ENCODE measurements at places on chromosomes 2 and 18.

DNA sequence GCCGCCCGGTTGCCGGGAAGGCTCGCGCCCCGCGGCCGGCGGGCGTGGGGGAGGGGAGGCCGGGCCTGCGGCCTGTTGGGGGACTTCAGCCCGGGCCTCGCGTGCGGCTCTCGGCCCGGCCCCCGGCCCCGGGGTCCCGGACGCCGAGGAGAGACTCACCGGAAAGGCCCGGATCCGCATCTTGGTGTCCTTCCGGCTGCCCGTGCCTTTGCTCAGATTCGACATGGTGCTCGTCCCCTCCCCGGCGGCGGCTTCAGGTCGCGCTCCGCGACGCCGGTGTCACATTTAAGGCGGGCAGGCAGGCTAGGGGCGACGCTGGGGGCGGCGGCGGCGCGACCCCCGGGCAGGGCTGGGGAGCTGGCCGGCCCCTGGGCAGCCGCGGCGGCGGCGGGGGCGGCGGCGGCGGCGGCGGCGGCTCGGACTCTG lies 365 bp downstream of the CUL3 start:
- DNase-seq = peak; percentile 41

GRCh38 chr2:118148809-118149208 lies 60.5 kb downstream of the INSIG2 start:
- no peak for DNase-seq

GRCh38 chr18:12015416-12016062 lies 34.2 kb downstream of the IMPA2 start:
- no peak for DNase-seq

DNA sequence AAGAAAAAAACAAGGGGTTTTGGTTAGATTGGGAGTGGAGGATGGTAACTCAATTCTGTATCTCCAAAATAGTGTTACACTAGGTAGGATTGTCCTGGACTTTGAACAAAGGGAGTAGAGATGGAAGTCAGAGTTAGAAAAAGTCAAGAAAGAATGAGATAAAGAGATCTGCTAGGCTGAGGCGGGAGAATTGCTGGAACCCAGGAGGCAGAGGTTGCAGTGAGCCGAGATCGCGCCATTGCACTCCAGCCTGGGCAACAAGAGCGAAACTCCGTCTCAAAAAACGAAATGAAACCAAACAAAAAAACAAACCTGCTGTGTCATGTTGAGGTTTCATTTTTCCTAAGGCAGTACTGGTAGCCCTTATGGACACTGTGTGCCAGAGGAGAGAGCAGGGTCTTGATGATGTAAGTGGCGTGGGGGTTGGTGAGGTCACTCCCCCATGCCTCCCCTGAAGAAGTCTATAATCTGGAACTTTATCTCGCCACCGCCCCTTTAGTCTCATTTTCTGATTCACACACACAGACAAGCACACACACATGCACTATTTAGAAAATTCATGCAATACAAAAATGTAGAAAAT lies 10.5 kb downstream of the DRC1 start:
- no peak for DNase-seq

DNA sequence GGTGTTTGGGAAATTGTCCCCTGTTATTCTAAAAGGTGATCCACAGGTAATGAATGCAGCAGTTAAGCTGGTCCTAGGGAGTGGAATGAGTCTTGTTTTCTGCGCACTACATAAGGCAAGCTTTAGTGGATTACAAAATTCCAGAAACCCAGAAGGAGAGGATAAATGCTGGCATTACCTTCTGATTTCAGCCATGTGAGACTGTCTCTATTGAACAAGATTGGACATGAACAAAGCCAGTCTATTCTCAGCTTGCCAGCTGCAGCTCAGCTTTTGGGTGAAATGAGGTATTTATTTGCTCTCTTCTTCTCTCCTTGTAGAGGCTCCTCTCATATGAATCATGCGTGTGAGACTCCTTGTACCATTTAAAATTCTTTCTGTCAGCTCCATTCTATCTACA lies 944.9 kb downstream of the CNTNAP5 start:
- no peak for DNase-seq

GRCh38 chr2:26529406-26530239 lies 51.7 kb upstream of the OTOF start:
- no peak for DNase-seq

DNA sequence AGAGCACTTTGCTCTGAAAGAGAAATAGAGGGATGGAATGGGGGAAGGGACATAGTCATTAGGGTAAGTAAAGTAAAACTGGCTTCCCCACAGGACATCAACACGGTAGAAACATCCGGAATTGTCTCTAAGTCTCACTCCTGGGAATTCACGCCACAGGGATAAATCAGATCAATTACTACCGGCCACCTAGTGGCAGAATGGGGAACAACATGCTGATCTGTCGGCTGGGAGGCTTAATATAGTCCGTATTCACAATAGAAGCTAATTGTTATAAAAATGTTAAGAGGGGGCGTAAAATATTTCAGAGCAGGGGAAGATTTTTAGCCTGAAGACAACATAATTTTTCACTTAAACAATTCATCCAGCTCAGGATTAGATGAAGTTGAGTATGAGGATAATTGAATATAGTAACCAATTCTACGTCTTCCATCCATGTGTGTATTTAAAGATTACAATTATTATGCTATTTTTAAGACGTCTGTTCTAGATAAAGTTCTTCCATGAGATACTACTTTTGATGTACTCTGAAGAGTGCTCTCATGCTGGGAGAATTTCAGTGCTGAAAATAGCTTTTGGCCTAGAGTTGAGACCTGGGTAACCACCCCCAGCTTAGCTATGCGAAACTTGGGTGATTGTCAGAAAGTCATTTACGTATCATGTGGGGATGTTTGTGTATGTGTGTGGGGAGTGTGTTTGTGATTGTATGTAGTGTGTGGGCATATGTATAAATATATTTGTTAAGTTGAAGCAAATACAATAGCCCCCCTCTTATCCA lies 65.7 kb downstream of the LRRTM1 start:
- DNase-seq = no peak

- no peak for DNase-seq
These were observed 90.4 kb downstream of the NUP35 start for GRCh38 chr2:183214680-183215079.

GRCh38 chr2:23669413-23670244 lies 257.3 kb downstream of the ATAD2B start:
- no peak for DNase-seq

DNA sequence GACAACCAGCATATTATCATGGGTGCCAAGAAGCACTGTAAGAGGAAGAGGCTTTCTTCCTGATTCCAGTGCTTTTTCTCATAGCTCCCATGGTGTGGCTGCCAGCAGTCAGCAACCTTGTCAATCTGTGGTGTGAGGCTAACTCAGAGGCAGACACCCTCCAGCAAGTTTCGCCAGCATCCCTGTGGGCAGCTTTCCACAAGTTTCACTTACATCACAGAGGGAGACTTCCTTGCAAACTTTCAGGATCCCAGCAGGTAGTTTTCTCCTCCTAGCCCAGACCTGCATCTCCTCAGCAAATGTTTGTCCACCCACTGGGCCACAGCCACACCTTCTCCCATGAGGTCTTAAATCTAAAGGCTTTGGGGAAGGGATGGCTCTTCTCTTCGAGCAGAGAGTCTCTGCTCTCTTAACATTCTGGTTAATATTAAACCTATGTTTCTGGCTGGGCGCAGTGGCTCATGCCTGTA lies 9.1 kb downstream of the DNAH7 start:
- DNase-seq = no peak

- DNase-seq = peak; percentile 13
These were observed 136.8 kb downstream of the SMAD7 start for GRCh38 chr18:48813833-48814489.

GRCh38 chr18:70418546-70419311 lies 129.9 kb downstream of the SOCS6 start:
- DNase-seq = no peak

- no peak for DNase-seq
These were observed 93.8 kb upstream of the ODC1 start for GRCh38 chr2:10541775-10542432.

DNA sequence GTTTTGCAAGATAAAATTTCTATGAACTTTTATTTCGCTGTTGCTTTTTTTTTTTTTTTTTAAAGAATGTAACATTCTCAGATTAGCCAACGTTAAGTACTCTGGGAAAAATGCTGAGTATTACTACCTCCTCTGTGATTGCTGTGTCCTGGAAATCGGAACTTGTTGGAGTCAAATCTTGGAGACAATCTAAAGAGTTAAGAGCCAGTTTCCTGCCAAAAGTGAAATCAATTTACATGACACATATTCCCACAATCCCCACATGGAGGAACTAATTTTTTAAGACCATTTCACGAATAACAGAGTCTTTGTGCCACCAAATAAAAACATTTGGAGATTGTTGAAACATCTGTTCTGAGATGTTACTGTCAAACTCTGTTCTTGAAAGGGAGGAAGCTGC lies 127.8 kb downstream of the MEP1B start:
- no peak for DNase-seq

DNA sequence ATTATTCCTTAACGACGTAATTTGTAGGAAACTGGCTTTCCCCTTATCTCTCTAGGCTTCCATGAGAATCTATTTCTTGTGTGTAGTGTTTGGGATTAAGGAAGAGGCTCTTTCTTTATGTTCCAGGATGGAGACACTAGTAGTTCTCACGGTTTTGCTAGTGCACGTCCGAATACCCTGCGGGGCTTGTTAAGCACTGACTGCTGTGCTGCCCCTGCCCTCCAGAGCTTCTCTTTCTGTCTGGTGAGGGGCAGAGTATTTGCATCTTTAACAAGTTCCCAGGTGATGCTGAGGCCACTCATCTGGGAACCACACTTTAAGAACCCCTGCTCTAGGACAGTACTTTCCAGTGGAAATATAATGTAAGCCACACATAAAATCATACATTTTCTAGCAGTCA lies 76.4 kb downstream of the SPATS2L start:
- DNase-seq = no peak

- DNase-seq = no peak
These were observed 269.3 kb upstream of the GULP1 start for GRCh38 chr2:188022389-188022788.

DNA sequence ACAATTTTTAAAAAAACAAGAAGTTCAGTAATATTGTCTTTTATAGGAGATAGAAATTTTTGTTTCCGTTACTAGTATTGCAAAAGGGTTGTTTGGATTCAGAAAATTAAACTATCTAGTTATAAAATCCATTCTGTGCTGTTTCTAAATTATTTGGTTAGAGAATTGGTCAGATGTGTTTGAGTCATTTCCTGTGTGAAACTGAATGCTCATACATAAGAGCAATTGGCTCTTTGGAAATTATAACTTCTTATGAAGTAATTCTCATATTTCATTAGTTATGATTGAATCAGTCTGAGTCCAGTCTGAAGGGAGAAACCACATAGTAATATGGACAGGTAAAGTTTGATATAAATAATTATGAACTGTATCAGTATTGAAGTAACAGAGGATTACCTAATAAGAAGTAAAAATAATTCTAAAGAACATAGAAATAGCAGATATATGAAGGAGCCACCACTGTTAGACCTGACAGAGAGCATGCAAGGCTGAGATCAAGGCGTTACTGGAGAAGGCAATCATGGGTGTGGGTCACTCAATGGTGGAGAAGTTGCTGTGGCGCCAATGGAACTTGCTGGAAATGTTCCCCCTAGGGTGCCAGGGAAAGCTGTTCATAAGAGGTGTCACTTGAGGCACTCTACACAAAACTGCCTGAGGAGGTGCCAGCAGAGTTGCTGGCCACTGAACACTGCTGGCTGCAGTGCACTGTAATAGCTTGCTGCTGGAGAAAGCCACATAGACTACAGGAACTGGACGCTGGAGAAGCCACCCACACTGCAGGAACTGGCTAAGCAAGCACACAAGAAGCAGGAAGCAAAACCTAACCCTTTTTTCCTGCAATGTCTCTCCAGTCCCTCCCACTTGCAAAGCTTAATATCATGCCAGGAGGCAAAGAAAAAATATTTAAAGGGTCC lies 18.0 kb upstream of the FAP start:
- DNase-seq = no peak

GRCh38 chr2:162731917-162732804 lies 106.4 kb downstream of the KCNH7 start:
- no peak for DNase-seq

DNA sequence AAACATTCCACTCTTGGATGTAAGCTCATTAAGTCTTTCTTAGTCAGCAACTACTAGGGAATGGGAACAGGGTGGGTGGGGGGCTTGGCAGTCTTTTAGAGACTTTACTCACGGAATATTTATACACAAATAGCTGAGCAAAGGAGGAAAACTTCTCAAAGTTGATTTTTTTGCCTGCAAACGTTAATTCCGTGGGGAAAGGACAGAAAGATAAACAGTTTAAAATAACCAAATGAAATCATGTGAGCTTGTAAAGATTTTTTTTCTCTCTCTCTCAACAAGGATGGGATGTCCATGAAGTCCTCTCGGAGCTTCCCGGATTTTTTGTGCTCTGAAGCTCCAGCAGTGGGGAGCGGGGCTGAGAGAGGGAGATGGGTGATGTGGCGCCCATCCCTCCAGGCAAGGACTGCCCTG lies 32.2 kb upstream of the MAT2A start:
- DNase-seq = no peak

DNA sequence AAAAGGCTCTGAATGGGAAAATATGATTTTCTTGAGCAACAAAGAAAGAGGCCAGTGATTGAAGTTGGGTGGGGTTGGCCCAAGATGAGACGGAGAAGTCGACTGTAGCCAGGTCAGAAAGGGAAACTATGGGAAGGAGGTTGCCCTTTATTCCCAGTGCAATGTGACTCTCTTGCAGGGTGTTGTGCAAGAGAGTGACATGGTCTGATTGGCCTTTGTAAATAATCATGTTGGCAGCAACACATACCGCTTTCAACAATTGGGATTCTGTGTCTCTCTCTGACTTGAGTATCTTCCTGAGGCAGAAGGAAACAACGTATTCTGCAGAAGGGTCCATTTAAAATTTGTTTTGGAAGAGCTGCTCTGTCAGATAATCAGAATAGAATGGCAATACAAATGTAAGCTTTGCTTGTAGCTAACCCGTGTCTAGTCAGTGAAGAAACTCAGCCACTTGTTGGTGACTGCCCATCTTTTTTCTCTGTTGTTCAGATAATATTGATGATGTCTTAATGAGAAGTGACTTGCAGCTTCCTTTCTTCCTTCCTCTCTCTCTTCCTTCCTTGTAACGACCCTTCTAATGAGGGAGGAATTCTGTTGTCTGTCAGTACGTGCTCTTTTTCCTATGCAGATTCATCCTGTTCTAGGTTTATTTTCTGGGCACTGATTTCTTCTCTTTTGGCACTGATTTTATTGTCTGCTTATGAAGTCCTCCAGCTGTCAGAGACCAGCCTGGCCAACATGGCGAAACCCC lies 311.0 kb upstream of the FAM98A start:
- DNase-seq = no peak

- DNase-seq = no peak
These were observed 72.0 kb downstream of the MERTK start for GRCh38 chr2:111970453-111970852.

All from activated CD4-positive, alpha-beta T cell treated with anti-CD3 and anti-CD28 coated beads for 1 hour (primary cell).